NAMALWA (cell line): ENCODE measurements at places on chromosomes 3 and 15.

DNA sequence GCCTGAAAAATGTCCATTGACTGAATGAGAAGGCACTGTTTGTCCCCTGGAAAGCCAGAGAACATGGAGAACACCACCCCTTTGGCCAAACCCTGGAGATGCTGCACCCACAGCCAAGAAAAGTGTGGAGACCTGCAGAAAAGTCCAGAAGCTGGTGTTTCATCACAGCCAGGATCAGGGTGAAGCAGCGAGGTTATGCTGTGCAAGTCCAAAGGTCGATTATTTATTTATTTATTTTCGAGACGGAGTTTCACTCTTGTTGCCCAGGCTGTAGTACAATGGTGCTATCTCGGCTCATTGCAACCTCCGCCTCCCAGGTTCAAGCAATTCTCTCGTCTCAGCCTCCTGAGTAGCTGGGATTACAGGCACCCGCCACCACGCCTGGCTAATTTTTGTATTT, 5.5 kb upstream of the CTSH start:
- no peak for DNase-seq

GRCh38 chr3:47370887-47371697, 9.7 kb upstream of the PTPN23 start:
- peak; percentile 23 for DNase-seq

DNA sequence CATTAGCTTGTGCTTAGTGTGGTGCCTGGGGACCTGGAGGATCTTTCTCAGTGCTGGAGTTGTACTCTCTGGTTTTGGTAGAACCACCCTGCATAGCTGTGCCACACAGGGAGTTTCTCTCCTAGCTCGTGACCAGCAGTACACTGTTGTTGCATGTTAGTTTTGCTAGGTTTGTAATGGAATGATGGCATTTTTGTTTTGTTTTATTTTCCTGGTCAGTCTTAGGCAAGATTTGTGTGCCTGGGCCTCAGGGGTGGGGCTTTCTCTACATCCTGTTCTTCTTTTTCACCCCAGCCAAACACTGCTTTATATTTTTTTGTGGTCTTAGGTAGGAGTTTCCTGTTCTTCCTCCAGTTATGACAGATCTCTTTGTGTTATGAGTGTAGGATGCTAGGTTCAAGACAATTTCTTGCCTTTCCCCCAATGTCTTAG, 534.5 kb upstream of the KCNMB2 start:
- no peak for DNase-seq

DNA sequence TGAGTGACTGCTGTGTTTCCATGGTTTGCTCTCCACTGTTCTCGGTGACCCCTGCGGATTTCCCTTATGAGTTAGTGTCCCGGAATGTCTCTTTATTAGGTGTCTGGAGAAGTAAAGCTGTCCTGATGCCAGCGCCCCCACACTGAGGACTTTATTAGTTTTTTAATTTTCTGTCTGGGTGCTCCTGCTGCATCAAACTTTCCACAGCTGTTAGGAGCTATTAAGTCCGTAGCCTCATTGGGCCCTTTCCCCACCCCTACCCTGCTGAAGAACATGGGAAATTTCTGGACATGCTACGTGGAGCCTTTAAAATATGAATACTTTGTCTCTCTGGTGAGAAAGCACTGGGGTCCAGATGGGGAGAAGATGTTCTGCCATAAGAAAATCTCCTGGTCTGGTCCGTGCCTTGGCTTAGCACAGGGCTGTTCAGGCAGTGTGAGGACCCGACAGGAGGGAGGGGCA, 161.7 kb upstream of the HES1 start:
- DNase-seq: no peak

DNA sequence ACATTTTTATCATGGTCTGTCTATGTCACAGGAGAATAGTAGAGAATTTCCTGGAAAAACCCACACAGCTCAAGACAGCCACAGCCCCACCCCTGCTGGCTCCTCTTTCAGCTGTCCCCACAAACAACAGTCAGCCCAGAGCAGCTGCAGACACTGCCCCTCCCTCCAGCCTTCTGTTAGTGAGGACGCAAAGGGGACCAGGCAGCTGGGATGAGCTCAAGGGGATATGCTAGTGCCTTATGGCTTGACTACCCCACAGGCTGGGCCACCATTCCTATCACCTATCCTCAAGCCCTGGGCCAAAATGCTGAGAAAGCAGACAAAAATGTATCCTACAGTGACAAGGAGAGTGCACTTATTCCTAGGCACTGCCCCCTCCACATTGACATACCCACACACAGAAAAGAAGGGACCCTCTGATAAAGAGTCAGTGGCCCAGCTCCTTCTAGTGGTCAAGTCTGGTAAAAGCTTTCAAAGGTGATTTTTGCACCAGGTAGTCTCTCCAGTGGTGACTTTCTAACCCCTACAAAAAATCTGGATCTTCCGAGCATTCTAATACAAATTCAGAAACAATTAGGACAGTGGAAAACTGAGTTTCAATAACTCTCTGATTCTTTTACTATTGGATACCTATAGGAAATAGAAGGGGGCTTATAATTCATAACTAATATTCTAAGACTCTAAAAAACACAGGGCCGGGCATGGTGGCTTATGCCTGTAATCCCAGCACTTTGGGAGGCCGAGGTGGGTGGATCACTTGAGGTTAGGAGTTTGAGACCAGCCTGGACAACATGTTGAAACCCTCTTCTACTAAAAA, 3.0 kb upstream of the MAP1A start:
- DNase-seq: peak; percentile 75

DNA sequence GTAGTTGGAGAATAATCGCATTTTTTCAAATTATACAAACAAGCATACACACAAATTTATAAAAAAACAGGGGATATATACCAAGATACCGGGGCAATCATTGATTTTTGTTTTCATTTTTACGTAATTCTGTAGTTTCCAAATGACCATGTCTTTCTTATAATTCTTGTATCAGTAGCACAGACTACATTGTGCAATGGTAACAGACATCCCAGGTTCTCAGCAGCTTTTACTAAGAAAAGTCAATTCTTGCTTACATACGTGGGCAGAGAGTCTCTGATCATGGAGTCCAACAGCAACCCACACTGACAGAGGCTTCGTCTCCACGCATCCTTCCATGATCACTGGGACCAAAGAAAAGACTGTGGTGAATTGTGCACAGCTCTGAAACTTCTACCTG, 441.3 kb downstream of the TBL1XR1 start:
- DNase-seq: no peak

DNA sequence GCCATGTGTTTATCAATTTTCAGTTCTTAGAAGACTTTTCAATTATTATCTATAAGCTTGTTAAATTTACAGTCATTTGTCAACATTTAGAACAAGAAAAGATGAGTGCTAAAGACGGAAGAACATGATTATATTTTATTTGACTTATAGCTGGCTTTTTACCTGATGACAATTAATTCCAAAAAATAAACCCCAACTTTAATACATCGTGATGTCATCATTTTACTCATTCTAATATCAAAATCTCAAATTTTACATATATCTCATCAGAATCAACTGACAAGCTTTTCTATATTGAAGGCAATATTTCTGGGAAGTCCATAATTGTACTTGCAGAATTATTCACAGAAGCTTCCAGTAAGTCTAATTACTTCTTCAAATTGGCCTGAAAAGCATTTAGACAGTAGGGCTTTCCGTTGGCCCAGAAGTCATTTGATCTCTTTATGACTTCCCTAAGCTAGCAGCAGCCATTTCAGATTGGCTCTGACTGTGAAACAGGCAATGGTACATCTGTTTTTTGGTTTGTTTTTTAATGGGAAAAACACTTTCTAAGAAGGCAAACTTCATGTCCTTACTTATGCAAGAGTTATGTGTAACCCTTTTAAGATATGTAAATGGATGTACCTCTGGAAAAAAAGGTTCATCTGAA, 234.7 kb upstream of the PLSCR5 start:
- no peak for DNase-seq

DNA sequence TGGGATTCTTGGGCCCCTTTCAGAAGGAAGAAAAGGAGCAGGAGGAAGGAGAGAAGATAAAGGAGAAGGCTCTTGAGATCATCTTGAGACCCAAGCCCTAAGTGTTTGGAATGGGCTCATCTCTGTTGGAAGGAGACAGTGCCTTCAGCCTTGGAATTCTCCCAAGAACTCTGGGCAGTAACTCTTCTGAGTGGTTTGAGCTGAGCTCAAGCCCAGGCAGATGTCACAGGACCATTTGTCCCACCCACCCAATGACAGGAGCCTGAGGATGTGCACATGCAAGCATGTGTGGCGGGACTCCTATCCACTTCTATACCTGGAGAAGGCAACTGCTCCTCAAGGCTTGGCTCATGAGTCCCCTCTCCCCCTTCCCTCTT, 14.6 kb upstream of the TMEM40 start:
- DNase-seq: no peak

GRCh38 chr3:36893826-36894225, 51.0 kb downstream of the TRANK1 start:
- no peak for DNase-seq

DNA sequence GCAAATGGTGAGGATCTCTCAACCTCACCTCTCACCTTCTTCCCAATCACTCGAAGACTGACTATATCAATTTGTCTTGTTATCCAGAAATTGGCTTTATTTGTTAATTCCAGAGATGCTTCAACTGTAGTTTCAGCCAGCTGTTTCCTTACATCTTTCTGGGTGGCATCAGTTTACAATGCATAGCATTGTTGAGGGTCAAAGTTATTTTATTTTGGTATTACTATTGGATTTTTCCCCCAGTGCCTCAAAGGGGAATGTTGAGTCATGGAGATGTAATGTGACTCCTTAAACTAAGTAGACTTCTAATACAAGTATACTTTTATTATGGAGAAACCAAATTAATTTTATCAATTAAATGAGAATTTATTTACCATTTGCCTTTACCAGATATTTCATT, 351.6 kb downstream of the TIGIT start:
- no peak for DNase-seq

DNA sequence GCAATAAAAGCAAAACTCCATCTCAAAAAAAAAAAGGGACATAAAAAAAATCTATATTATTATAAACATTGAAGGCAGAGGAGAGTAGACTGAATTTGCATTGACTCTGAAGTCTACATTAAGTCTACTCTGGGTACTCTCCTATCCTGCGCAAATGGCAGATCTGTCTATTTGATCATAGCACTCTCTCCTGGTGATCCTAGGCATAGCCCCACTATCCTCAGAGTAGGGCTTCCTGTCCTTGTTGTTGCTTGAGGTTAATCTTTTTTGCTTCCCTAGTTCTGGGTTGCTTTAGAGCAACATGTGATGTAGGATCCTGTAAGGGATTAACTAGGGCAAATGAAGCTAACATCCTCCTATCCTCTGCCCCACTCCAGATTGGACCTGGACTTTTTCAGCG, 82.1 kb upstream of the LRRFIP2 start:
- DNase-seq: peak; percentile 12

DNA sequence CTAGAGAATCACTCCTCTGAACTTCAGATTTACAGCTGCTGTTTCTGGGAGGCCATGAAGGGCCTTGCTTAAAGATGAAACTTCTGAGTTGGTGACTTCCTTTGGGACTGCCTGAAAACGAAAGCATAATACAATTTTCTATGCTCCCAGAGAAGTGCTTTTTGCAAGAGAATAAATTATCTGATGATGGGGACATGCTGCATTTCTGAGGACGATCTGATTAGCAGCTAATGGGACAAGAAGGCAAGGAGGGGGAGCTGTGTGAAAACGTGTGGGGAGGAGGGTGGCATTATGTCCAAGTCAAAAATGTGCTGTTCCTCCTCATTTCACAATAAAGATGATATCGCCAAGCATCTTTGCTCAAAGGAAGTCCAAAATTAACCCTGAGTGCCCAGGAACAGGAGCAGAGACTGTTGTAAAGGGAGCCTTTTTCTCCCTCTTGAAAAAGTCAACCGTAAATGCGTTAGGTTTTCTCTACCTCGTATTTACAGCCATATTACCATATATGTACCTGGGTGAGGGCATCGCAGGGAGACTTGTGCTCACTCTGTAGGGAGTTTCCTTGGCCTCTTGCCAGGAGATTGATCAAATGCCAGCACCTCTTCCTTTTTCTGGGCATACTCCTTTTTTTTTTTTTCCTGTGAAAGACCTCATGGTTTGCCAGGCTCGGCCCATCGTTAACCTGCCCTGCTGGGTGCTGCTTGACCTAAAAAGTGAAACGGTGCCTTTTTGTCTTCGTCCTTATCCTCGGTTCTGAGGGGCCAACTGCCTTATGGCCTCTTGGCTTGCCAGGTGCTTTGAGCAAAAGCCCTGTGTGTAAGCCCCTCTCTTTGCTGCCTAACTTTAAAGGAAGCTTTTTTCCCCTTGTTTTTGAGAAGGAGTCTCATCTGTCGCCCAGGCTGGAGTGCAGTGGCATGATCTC, 11.5 kb downstream of the ITPR1 start:
- DNase-seq: peak; percentile 59

DNA sequence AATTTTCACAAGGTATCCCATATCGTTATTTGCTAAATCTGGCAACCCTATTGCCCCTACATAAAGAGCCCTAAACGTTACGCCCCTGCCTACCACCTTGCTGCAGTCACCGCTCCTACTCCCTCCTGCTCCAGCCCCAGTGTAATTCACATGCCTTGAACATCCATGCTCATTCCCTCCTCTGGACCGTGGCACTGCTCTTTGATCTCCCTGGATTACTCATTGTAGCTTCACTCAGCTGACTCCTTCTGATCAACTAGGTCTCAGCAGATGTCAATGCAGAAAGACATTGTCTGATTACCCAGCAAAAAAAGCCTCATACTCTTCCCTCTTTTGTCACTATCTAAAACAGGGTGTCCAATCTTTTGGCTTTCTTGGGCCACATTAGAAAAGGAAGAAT, 40.7 kb upstream of the KBTBD8 start:
- DNase-seq: no peak

GRCh38 chr3:123586131-123586530, 1.3 kb upstream of the HACD2 start:
- peak; percentile 39 for DNase-seq

DNA sequence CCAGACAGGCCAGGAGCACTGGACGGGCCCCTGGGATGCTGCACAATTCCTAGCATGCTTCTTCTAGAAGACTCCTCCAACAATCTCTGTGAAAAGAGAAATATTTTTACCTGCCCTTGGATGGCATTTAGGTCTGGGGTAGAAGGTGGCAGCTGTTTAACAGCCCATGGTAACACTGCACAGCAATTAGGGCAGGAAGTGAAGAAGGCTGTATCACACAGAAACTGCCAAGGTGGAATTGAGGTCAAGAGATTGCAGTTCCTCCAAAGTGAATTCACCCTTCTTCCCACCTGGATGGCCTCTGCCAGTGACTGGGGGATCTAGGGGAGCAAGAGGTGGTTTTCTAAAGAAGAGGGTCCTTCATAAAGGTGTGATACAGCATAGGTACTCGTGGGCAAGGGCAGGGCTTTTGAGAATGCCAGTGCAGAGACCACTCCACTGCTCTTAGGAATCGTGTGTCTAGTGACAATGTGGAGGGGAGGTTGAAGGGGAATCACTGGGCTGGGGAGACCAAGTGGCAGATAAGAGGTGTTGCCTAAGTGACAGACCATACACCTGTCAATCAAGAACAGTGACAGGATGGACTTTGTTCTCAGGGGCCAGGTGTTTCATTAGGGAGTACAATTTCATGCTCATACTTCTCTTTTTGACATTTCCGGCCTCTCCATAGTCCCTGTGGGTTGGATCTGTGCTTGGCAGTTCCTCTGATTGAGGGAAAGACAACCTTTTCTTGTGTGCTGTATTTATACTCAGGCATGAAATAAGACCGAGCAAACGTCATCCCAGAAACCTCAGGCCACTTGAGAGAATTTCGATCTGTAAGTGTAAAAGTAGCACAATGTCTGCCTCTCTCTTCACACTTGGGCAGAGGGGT, 83.5 kb upstream of the BCL6 start:
- peak; percentile 52 for DNase-seq
